Nucleus accumbens (tissue), 56 donors: ENCODE measurements at places on chromosomes 7 and 10.

DNA sequence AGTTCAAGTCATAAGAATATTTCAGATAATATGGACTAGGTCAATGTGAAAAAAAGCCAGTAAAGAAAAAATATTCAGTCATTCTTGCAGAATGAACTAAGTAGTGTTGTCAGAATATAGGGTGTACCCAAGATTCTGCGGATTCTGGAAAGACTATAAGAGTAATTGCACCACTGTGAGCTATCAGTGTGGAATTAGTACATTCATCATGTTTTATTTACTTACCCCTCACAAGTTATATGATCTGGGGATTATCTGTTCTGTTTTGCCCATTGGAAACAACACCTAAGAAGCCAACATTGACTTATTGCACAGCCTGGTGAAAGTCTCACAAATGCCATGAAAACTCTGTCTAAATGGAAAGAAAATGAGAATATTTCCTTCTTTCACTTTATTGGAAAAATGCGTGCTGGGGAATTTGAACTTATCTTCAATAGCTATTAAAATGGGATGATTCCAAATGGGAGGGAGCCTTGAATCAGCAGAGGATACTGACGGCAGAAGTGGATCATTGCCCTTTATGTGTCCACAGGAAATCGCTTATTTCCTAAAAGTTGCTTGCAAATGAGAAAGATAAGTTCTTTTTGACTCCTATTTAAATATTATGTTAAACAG lies 563.3 kb upstream of the POM121L12 start:
- DNase-seq, result no peak

GRCh38 chr10:10676972-10677371 lies 340.7 kb upstream of the CELF2 start:
- no peak for DNase-seq

DNA sequence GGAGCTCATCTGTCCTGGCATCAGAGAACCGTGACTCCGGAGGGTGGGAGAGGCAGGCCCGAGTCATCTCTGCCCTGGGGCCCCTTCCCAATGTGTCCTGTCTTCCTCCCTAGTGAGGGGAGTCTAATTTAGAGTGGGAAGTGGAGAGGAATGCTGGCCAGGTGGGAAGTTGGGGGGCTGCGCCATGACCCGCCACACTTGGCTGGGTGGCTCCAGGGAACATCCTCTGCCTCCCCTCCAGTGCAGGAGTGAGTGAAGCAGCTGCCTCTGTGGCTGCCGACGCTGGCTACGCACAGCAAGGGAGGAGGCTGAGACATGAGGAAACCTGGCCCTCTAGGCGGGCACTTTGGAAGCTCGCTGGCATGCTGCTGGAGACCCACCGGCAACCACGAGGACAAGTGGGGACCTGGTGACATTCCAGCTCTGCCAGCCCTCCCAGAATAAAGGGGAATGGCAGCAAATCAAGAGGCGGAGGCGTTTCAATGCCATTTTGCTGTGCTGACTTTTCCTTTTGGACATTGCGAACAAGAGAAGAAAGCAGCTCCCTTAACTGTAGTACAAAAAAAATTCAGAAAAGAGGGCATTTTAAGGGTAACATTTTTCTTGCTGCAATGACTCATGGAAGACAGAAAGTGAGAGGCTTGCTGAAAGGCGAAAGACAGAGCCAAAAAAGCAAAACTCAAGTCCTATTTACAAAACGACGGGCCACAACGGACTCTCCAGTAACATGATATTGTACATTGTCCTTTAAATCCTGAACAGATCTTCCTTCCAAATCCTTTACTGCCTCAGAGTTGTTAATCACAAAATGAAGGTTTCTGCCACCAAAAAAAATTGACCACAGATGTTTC lies 121.2 kb upstream of the PITRM1 start:
- DNase-seq, result no peak

DNA sequence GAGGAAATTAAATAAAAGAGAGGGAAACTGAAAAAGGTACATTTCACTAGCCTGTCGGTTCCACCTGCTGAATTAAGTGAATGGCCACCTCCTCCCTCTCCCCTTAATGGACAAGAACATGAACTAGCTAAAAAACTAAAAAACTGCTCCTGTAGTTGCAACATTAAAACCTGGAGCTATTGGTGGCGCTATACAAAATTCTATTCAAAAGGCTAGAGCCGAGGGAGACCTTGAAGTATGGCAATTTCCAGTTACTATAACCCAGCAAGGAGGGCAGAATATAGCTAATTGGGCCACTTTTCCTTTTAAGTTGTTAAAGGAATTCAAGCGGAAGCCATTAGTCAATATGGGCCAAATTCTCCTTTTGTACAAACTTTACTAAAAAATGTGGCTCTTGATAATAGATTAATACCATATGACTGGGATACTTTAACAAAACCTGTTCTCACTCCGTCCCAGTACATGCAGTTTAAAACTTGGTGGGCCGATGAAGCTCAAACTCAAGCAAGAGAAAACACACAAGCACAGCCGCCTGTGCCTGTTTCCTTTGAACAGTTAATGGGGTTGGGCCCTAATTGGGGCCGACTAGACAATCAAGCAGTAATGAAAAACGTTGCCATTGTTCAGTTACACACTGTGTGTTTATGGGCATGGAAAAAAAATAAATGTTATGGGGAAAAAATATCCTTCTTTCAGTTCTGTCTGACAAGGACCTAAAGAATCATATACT lies 6.5 kb upstream of the CHST3 start:
- DNase-seq, result no peak

DNA sequence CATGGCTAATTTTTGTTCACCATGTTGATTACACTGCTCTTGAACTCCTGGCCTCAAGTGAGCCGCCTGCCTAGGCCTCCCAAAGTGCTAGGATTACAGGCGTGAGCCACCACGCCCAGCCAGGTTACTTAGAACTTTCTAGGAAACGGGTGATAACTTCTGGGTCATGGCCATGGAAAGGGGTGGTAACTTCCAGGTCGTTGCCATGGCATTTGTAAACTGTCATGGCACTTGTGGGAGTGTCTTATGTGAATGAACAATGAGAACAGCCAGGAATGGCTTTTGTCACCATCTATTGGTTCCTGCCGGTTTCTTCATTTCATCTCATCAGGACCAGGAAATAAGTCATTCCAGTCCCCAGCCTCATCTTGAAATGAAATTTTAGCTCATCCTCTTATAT lies 120.9 kb downstream of the SLC16A9 start:
- no peak for DNase-seq

DNA sequence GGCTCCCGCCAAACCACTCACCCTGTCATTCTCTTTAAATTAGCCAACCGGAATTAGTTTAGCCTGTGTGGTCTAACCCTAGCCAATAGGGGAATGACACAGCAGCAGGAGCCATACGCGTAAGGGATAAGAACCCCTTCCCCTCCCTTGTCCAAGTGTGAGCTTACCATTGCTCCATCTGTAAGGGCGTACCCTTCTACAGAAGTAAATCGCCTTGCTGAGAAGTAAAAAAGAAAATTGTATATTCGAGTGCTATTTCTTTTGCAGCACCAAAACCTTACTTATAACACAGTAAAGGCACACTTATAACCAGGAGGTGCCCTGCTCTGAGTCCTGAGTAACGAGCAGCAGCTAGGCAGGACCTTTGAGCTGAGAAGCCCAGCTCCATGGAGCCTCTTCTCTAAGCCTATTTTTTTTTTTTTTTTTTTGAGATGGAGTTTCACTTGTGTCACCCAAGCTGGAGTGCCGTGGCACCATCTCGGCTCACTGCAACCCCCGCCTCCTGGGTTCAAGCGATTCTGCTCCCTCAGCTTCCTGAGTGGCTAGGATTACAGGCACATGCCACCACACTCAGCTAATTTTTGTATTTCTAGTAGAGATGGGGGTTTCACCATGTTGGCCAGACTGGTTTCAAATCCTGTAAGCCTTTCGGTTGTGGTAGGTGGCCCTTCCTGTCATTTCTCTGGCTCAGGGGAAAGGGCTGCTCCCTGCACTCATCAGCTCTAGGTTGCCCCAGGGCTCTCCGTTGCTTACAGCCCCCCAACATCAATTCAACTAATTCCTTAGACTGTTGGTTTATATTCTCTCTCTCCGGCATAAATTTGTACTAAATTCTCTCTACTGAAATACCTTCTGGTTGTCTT lies 73.3 kb downstream of the NSUN6 start:
- DNase-seq, result no peak

DNA sequence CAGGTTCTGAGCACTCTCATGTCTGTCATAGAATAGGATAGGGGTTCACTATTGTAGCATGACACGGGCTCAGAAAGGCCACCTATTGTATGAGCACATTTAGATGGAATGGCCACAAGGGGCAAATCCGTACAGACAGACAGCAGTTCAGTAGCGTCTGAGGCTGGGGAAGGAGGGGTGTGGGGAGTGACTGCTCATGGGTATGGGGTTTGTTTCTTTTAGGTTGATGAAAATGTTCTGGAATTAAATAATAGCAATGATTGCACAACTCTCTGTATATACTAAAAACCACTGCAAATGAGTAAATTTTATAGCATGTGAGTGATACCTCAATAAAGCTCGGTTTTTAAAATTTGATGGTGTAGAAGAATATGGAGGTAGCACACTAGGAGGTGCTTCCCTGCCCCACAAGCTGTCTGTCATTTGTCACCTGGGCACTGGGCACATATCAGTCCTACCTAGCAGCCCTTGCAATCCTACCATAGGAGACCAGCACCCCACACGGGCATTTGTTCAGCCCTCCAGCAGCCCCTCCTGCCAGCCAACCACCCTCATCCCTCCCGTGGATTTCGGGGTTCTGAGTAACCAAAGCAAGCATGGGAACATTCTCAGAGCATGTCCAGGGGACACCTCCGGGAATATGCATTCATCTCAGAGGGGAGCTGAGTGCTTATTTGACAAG lies 35.2 kb downstream of the KCNMA1 start:
- no peak for DNase-seq

GRCh38 chr7:262251-262572 lies 27.8 kb upstream of the FOXL3 start:
- DNase-seq, result no peak

DNA sequence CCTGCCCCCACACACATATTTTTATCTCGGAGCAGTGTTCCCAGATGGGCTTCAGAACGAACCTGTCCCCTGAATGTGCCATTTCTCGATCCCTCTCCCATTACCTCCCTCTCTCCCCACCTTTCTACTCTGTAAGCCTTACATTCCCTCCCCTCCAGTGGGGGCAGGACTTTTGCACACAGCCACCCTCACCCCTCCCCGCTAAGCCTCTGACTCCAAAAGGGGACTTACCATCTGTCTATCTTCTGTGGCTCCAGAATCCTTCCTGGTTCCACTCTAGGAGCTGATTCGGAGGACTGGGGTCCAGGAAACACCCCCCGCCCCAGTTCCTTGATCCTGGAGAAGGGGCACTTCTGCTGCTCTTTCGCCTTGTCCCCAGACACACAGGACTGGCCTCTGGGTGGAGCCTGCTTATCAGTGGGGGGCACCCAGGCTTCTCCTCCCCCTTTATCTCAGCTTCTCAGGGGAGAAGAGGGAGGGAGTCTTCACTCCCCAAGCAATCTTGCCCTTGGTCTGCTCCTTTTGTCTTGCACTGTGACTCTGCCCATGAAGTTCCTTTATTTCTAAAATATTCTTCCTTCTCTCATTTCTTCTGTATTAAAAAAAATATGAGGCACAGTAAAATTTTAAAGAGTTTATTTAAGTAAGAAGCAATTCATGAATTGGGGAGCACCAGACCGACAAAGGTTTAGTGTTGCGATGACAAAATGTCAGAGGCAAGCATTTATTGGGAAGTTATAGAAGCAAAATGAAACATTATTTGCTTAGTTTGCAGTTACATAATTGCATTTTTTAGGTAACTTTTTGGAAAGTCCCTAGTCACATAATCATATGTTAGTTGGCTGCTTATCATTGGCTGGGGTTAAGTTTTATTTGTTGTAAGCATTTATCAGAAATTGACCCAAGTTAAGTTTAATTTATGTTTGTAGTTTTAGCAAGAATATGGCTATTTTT lies at the start of gene KEL:
KEL (minus strand) TSS at position 391 of the 954 bp plus-strand sequence; CDS start at position 234, 157 bp downstream.
- no peak for DNase-seq

- DNase-seq, result no peak
Measured at GRCh38 chr7:127673902-127674301, 21.9 kb downstream of the SND1 start.

DNA sequence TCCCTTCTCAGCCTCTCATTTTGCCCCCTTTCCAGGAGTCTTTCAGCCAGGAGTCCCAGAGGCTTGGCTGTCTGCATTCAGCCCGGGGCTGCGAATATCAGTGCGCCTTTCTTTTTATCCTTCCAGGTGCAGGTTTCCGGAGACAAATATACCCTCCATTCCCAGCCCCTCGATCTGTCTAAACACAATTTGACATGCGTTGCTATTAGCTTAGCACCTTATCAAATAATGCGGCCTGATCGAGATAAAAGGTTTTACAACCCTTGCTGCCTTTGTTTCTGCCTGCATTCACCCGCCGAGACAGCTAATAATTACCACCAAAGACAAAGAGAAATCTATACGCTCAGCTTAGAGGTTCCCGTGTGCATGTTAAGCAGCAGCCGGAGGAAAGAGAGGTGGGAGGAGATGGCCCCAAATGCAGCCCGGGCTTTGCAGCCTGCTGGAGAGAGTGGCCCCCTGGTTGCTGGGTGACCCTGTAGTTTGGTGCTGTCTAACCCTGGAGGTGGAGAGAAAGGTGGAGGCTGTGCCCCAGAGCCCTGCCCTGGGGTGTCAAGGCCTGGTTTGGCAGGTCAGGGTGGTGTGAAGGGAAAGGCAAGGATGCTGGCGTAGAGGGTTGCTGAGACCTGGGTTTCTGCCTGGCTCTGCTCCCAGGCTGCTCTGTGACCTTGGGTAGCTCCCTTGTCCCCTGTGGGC lies 185.3 kb downstream of the RPS24 start:
- no peak for DNase-seq

- peak; percentile 78 for DNase-seq
Measured at GRCh38 chr10:117374506-117375359, 507 bp downstream of the PDZD8 start.

GRCh38 chr10:121134711-121135110 lies 283.5 kb downstream of the WDR11 start:
- DNase-seq, result no peak

DNA sequence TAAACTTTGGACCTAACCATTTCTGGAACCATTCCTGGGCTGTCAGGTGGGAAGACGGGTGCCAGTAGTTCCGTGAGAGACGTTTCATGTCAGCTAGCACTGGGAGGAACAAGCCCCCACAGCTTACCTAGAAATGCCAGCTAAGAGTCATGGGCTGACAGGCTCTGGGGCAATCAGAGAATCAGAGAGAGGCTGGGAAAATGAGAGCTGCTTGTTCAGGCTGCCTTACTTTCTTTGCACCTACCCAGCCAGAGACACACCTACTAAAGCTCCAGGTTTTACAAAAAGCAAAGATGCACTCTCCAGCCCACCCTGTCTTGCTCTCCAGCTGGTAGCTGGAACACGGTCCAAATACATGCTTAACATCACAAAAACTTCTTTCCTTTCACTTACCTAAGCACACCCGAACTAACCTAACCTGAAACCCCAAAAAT lies 688 bp downstream of the PTN start:
- DNase-seq, result no peak

- DNase-seq, result no peak
Measured at GRCh38 chr10:54904833-54905232, 103.8 kb upstream of the PCDH15 start.

GRCh38 chr7:27210441-27211083 lies 10.7 kb upstream of the HOXA13 start:
- peak; percentile 22 for DNase-seq

GRCh38 chr7:143909863-143910262 lies 7.9 kb upstream of the TCAF1 start:
- DNase-seq, result no peak
